ENCODE measurements at places on chromosomes 2 and 18.

DNA sequence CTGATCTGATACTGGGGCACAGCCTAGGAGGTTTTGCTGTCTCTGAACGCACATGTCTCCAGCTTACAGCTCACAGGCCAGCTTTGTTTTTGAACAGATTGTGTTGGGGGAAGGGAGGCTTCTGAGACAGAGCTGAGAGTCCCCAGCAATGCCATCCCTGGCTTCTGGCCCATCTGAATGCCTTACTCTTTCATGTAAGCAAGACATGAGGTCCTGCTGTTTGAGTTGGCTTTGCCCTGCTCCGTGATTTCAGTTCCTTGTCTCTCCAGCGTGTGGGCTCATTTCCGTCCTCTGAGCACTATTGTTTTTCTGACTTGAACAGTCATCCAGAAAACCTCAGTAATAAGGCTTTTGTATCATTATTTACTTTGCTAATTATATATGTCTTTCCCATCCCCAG is 194.9 kb upstream of the TNP1 start:
- DNase-seq, result no peak

DNA sequence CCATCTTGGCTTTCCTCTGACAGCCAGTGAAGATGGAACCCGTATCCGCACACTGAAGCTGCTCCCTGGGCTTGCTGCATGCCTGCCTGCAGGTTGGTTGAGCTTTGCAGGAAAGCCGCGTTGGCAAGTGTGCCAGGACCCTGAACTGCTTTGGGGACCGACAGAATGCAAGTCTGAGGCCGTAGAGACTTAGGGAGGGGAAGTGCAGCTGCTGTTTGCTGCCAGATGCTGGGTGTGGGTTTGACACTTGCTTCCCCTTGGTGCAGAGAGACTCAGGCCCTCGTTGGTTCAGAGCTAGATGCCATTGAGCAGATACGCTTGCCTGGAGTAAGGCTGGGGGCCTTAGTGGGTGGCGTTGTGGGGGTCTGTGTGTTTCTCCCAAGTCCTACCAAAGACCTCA is 13.1 kb upstream of the PHLPP1 start:
- DNase-seq, result no peak

DNA sequence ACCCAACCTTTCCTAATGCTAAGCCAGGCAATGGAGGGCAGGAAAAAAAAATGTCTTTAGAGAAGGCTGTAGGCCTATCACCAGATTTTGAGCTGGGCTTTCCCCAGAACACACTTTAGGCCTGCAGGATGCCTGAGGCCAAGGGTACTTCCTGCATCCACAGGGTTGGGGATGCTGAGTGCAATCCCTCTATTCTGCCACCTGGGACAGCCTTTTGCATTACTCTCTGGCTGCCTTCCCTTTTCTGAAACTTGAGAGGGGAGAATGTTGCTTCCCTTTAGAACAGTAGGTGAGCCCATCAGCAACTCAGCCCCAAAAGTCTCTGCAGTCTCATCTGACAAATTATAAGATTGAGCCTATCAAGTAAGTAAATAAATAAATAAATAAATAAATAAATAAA is 195.2 kb downstream of the SLC8A1 start:
- DNase-seq, result peak; percentile 30

- no peak for DNase-seq
These were observed 8.2 kb downstream of the LCLAT1 start for GRCh38 chr2:30455114-30455738.

DNA sequence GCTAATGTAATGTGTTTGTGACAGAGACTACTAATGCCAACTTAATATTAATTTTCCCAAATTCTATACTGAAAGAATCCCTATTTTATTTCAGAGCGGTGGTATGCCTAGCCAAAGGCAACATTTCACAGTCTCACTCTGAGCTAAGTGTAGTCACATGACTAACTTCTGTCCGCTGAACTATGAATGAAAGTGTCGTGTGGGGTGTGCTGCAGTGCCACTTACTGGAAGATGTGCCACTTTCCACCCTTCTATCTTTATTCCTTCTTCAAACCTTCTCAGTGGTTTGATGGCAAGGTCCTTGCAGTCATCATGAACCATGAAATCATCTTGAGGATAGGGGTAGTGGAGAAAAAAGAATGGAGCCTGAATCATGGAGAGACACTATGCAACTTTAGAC is 47.3 kb upstream of the C1D start:
- DNase-seq, result no peak

DNA sequence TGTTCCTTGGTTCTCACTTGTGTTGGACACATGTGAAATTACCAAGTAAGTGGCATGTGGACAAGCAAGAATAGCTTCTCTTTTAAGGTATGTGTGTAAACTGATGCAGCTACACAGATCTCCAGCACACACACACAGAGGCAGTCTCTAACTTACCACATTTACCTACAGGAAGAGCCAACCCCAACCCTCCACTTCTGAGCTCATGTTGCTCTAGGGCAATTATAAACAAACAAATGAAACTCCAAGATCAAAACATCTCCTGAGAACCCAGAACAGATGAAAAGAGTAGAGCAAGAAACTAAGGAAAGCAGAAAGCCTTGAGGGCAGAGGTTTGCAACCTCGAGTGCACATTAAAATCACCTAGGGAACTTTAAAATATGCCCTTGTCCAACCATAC is 16.0 kb upstream of the TMEM37 start:
- no peak for DNase-seq

GRCh38 chr2:96903318-96903717 is 33.4 kb upstream of the SEMA4C start:
- no peak for DNase-seq

DNA sequence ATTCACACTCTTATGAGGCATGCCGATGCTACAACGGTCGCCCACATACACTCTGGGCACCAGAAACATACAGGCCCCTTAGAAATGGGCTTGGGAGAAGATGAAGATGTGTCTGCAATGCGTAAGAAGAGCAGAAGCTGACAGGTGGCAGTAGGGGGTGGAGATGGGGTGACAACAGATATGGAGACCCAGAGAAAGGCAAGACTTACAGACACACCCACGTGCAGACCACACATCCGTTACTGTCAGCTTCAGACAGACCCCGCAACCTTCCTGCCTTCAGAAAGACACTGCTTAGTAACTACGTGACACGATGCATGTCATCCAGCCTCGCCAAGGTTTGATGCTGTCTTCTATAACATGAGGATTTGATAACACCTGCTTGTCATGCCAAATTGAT is 89.5 kb downstream of the ZFP36L2 start:
- no peak for DNase-seq

- no peak for DNase-seq
These were observed 65.2 kb upstream of the SLC35G4 start for GRCh38 chr18:11544060-11544633.

GRCh38 chr2:237549643-237550415 is 16.5 kb upstream of the PRLH start:
- DNase-seq, result no peak

DNA sequence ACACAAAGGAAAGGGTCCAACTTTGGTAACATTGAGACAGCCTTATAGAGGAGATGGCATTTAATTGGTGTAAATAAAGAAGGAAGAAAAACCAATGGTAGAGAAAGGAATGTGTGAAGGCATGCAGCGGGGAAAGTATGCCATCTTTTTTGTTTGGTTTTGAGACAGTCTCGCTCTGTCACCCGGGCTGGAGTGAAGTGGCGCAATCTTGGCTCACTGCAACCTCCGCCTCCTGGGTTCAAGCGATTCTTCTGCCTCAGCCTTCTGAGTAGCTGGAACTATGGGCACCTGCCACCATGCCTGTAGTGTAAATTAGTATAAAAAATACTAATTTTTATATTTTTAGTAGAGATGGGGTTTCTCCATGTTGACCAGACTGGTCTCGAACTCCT is 6.4 kb downstream of the RIOK3 start:
- no peak for DNase-seq

GRCh38 chr2:71507476-71507875 is 54.1 kb downstream of the DYSF start:
- no peak for DNase-seq
